ENCODE measurements at places on chromosomes 7 and 10.

GRCh38 chr10:107443813-107444212 is 279.3 kb upstream of the SORCS1 start:
- DNase-seq: no peak

DNA sequence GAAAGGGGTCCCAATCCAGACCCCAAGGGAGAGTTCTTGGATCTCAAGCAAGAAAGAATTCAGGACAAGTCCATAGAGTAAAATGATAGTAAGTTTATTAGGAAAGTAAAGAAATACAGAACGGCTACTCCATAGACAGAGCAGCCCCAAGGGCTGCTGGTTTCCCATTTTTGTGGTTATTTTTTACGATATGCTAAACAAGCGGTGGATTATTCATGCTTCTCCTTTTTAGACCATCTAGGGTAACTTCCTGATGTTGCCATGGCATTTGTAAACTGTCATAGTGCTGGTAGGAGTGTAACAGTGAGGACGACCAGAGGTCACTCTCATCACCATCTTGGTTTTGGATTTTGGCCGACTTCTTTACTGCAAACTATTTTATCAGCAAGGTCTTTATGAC is 1033.4 kb downstream of the SORCS3 start:
- no peak for DNase-seq

- no peak for DNase-seq
Measured at GRCh38 chr10:32035038-32035437, 21.2 kb downstream of the KIF5B start.

- DNase-seq: peak; percentile 24
Measured at GRCh38 chr7:25314094-25314730, 85.9 kb upstream of the NPVF start.

GRCh38 chr7:116018731-116019130 is 11.8 kb downstream of the TFEC start:
- DNase-seq: no peak

DNA sequence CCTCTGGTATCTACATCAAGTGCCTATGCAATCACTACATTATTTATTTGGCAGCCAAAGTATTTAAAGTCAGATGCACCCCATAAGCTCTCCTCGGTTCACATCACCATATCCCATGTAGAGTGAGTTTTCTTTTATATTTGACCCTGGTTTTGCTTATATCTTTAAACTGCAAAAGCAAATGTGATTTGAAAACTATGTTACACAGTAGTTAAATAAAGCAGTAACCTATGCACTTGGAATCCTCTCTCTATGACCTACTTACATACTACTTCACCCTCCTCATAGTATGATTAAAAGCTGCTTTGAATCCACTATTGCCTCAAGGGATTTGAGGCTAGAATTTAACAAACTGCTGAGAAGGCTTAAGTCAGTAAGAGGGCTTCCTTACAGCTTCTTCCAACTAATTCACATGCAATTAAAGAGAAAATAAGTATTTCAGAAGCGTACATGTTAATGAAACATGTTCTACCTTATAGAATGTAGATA is 2.2 kb upstream of the CELF2 start:
- DNase-seq: no peak

Data from T47D (cell line).